H9 (cell line): ENCODE measurements at places on chromosomes 13 and 19. TPM values are rescaled to one million over a fixed set of nuclear protein-coding genes. Genes with fewer than 3 reads are reported as not detected.
A peak's percentile ranks its signal among the peaks of the same experiment; 100 is the strongest.

DNA sequence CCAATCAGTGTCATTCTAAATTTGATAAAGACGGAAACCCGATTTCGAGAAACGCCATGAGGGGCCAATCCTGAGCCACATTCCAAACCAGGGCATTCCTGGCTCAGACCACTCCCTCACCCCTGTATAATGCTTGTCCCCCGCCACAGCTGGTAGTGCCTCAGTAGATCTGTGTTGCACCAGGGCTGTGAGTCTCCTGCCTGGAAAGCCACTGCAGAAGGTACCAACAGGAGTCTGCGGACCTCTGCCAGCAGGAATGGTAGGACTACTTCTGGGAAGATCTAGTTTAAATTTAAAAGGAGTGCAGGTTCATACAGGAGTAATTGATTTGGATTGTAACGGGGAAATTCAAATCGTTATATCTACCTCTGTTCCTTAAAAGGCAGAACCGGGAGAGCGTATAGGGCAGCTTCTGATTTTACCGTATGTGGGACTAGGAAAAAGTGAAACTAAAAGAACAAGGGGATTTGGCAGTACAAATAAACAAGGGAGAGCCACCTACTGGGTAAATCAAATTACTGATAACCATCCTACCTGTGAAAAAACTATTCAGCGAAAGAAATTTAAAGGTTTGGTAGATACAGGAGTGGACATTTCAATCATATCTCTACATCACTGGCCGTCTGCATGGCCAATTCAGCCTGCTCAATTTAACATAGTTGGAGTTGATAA lies 20.8 kb upstream of the ZNF266 start:
- no peak overlapping the region for H3K27ac ChIP-seq
- no peak overlapping the region for H3K4me3 ChIP-seq
- no peak for DNase-seq
- no peaks in the 10 kb centered on the region for H3K27me3 ChIP-seq
- no peaks in the 10 kb centered on the region for H3K4me1 ChIP-seq

DNA sequence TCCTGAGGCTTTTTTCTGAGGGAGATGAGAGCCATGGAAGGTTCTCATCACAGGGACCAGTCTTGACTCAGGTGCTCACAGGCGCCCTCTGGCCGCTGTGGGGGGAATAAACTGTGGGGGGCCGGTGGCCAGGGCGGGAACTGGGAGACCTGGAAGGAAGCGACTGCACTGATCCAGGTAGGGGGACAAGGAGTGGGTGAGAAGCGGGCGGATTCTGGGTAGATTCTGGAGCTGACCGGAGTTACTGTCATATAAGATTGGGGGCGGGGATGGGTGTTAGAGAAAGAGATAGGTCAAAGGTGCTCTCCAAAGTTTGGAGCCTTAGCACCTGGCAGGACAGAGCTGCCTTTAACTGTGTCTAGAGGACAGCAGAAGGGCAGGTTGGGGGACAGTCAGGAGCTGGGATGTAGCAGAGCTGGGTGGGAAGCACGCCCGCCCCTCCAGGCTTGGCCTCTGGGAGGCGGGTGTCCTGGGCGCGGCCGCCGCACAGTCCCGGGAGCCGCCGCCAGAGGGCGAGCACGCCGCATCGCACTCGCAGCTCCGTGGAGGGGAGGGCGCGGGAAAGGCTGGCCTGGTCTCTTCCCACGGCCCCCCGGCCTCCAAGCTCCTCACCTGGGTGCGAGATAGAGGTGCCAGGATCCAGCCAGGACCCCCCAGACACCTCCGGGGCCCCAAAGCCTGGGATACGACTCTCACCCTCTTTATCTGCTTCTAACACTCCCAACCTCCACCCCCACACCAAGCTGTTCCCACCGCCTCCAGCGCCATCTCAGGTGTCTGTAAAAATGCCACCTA lies 4.2 kb upstream of the DAND5 start:
- H3K36me3 ChIP-seq, result no peaks in the 10 kb centered on the region
- peak; percentile 92 for DNase-seq
- H3K4me1 ChIP-seq, result no peaks in the 10 kb centered on the region

GRCh38 chr13:35741657-35742056 lies 265.2 kb upstream of the MAB21L1 start:
- DNase-seq, result no peak
- H3K27ac ChIP-seq, result no peak overlapping the region
- H3K36me3 ChIP-seq, result peaks cover 8% of the 10 kb centered on the region; the same call in 1 of the 2 replicates
- H3K4me3 ChIP-seq, result no peak overlapping the region
- H3K4me1 ChIP-seq, result no peaks in the 10 kb centered on the region
- no peaks in the 10 kb centered on the region for H3K27me3 ChIP-seq

SRRM5 gene
- total RNA-seq, result 0.44 and 0.70 TPM in 2 replicates
